Ecto neural progenitor cell (in vitro differentiated cells): ENCODE measurements at places on chromosomes 2 and 18.

DNA sequence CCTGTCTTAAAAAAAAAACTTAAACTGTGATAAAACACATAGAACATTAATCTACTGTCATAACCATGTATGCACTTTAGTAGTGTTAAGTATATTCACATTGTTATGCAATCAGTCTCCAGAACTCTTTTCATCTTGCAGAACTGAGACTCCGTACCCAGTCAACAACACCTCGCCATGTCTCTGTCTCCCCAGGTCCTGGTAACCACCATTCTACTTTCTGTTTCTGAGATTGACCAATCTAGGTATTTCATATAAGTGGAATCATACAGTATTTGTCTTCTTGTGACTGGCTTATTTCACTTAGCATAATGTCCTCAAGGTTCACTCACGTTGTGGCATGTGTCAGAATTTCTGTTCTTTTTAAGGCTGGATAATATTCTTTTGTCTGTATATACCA, 290.8 kb upstream of the CXCR4 start:
- no peak for DNase-seq

- DNase-seq: peak; percentile 55
Observed at GRCh38 chr18:69008538-69008937, 210.7 kb downstream of the CCDC102B start.

- no peak for DNase-seq
Observed at GRCh38 chr2:47735912-47736311, 47.0 kb upstream of the MSH6 start.

- DNase-seq: peak; percentile 38
Observed at GRCh38 chr2:2569306-2569705, 238.2 kb upstream of the MYT1L start.

DNA sequence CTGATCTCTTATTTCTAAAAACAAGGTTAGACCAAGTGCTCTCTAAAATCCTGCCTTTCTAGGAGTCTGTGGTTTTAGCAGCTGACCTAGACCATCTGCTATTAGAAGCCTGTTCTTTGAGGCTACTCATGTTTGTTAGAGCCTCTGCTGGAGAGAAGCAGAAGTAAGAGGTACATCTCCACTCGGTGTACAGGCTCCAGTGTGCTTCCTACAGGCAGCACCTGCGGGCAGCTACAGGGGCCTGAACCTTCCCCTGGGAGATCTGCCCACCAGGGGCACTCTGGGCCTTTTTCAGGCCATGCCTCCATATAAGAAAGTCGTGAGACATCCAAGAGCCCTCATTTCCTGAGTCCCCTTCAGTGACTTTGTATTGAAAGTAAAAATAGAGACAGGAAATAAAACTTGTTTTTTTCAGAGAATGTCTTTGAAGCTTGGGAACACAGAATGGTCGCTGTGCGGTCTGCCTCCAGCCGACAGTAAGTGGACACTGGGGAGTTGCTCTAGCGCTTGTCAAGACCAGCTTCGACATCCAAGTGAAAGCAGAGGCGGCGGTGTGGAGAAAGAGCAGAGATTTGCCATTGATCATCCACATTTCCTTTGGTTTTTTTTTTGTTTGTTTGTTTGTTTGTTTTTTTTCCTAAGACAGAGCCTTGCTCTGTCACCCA, 31.7 kb downstream of the ONECUT2 start:
- DNase-seq: no peak

DNA sequence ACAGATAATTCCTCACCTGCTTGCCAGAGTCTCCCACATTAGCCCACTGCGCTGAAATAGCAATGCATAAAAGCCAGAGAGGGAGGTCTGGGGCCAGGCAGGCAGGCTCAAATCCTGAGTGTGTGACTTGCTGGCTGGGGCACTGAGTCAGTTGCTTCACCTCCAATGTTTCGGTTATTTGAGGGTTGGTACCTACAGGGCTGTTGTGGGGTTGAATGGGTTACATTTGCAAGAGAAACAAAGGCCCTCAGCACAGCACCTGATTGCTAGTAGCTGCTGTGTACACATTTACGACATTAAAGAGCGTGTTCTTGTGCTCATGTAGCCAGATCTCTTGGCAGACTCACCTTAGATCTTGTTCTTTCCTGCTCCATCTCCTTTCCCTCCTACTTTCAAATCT, 34.1 kb upstream of the FAM110C start:
- no peak for DNase-seq

DNA sequence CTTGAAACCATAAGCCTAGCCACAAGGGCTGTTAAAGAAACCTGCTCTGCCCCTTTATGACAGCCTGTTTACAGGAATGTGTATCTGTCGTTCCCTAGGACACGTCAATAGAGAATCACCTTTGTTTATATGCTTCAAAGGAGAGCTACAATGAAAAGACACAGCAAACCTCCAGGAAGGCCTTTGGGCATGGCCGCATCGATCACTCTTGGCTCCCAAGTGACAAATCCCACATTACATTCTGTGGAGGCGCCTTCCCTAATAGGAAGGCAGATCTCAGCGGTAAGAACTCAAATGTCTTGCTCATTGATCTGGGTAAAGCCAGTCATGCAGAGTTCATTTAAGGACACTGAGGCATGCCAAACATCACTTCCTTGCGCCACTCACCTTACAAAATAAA, 26.5 kb downstream of the KIAA2012 start:
- no peak for DNase-seq

GRCh38 chr2:73716543-73717250, 20.4 kb downstream of the TPRKB start:
- no peak for DNase-seq

DNA sequence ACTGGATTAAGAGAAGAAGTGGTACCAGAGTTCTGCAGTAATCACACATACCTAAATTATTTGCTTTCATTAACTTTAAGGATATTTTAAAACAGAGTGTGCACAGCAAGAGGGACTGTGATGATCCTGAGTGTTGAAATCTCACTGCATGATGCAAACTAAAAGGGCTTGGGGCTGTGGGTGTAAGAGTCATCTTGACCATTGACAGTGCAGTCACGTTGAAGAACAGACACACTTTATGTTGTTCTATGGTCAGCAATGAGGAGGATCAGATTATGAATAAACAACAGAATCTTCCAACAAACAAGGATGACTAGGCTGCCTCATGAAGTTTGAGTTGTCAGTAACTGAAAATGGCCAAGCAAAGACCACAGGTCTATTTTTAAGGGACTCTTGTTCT, 87.2 kb upstream of the GALNT5 start:
- no peak for DNase-seq

DNA sequence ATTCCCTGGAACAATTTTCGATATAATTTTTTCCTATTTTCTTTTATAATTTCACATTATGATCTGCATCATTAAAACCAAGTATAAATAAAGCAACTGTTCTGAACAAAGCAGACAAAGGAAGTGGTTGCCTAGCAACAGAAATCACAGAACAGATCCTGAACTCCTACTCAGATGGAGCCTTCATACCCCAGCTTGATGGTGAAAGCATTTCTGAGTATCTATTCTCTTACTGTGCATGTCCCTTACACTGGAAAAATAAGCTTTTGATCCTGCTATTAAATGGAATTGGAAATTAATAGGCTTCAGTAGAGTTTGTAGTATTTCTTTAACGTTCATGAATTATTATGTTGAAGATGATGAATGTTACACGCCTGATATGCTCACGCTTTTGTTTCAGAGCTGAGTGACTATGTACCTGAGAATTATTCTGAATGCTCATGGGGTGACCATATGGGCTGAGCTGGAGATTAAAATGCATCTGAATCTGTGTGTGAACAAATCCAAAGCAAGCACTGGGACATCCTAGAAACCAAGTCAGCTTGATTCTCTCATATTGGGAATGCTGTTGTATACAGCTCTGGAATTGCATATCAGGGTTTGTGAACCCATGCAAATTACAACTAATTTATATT, 254.0 kb downstream of the KCNJ3 start:
- DNase-seq: no peak

DNA sequence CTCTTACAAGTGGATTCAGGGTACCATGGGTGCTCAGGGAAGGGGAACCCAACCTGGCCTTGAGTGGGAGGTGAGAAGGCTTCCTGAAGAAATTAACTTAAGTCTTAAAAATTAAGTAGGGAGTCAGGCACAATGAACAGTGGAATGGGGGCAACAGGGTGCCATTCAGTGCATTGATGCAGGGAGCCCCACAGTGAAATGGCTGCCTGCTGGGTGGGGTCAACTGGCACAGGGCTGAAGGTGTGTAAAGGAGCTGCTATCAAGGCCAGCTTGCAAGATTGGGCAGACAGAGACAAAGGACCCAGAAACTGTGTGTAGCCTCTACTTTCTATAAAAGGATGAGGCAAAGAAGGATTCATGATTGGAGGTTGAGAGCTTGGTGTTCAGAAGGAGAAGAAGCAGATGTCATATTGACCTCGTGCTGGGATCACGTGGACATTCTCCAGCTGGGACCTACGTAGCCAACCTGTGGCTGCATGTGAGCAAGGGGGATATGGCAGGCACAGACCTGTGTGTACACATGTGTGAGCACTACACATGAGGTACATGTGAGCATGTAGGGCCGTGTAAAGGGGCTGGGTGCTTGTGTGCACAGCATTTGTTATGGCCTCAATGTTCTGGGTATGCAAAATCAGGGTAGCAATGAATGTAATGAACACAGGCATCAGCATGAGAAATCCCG, 209.5 kb upstream of the HAAO start:
- DNase-seq: no peak

GRCh38 chr2:139175510-139175909, 395.3 kb upstream of the NXPH2 start:
- DNase-seq: no peak

GRCh38 chr2:170277951-170278350, 100.0 kb downstream of the MYO3B start:
- no peak for DNase-seq

DNA sequence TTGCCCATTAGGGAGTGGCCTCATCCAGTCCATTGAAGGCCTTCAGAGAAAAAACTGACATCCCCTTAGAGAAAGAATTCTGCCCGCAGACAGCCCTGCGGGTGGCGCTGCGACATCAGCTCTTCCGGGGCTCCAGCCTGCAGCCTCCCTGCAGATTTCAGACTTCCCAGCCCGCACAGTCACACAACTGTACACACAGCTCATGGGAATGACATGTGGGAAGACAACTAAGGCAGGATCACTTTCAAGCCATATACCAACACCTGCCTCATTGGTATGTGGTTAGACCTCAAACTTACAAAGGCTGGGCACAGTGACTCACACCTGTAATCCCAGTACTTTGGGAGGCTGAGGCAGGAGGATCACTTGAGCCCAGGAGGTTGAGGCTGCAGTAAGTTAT, 24.8 kb upstream of the TUBB6 start:
- DNase-seq: no peak

DNA sequence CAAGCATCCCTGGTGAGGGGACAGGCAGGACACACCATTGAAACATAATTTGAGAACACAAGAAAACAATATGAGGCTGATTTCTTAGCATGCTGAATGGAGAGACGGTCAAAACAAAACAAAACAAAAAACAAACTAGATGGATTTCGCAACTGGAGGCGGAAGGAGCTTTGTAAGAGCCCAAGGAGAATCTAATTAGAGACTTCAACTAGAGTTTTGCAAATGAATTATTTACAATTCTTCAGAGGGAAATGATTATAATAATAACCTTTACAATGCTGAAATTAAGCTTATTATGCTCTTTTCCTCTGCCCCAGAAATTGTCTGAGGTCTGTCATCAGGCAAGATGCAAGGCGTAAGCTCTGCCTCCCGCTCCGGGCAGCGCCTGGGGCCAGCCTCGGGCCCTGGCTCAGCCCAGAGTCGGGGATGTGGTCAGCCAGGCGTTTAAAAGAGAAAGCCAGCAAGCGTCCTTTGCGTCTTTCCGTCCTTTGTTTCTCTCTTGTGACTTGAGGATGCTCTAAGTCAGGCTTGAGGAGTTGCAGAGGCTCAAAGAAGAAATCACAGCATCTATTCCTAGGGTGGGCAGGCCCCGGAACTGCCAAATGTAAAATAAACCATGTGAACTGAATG, 139.6 kb downstream of the TWIST2 start:
- no peak for DNase-seq

DNA sequence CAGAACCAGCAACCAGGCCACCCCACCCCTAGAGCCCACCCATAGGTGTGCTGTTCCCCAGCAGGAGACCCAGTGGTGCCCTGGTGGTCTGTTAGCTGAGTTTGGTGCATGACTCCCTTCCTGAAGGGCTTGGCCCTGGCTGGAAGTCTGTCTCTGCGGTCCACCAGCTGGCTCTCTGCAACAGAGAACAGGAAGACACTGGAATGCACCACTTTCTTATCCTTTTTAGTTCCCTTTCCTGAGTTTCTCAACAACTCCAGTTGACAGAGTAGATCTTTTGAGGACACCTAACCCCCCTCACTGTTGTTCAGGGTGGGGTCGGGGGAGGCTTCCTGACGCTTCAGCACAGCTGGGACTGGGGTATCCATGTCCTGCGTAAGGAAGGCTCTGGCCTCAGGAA, 11.9 kb upstream of the RPL37A start:
- DNase-seq: no peak

DNA sequence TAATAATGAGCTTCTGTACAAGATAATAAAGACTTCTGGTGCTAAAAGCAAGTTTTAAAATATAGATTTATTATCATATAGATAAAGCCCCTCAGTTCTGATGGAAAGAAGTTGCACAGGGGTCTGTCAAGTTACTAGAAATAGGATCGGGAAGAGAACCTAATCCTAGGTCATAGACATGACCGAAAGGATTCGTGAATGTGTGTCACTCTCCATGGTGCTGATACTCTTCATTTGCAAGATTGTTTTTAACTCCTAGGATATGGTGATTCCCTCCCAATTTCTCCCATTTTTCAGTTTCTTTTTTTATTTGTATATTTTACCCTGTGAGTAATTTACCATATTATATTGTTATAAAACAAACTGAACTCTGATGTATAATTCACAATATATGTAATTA, 58.9 kb upstream of the CTNNA2 start:
- DNase-seq: no peak

- peak; percentile 74 for DNase-seq
Observed at GRCh38 chr18:11689669-11690565, 853 bp downstream of the GNAL start.

DNA sequence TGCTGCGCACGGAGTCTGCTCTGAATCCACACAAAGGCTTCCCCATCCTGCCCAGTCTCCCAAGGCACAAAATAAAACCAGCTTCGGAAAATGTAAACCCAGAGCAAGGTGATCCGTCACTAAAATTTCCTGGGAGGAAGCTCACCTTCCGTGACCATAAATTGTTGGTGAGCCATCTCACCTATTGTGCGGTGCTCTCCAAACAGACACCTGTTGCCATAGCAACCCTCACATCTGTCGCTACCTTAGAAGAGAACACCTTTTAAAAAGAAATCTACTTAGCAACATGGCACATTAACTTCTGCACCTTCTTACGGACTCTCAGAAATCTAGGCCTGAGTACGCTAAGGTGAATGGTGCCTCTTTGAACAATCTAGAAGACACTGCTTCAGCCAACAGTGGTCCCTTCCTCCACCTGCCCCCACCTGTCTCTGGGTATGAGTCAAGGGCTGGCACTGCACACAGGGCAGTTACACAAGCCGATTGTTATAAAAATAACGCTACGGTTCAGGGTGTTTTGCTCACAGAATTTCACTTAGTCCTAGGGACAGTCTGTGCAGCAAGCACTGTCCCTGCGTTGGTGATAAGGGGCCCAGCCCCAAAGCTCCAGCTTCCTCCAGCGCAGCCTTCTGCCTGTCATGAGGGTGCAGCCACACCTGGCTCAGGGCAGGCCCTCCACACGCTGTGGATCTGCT, 114.9 kb upstream of the ID2 start:
- DNase-seq: no peak
